ENCODE measurements at places on chromosomes 5 and 9.

DNA sequence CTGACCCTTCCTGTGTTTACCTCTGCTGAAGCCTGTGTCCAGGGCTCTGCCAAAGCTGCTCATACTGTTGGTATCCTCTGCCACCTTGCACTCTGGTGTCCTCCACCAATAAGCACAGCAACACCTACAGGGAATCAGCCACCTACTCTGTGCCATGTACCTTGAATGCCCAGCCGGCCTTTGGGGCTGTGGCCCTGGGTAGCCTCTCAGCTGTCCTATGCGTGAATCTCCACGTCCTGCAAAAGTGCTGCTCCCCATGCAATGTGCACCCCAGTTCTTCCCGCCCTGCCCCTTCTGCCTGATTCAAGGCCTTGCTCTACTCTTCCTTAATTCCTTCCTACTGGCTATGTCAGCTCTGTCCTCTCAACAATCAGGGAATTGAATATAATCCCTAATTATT, 506.5 kb downstream of the ARHGEF28 start:
- no peak for DNase-seq

- DNase-seq = peak; percentile 19
Measured at GRCh38 chr9:107587191-107587963, 97.8 kb upstream of the KLF4 start.

DNA sequence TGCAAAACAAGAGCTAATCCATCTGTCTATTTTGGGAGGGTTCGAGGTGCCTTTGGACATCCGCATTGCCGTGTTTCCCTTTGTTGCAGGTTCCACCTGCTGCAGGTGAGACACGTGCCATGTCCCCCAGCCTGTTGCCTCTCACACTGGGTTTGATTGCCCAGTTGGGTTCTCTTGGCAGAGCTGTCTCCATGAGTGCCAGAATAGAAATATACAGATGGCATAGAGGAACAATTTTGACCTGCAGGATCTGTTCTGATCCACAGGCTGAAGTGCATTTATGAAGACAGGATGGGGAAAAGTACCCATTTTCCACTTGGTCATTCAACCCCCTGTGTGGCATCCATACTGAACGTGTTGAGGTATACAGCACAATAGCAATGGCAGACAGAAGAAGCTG, 178.1 kb downstream of the SGCD start:
- DNase-seq = no peak

- no peak for DNase-seq
Measured at GRCh38 chr9:130837002-130837511, 2.0 kb downstream of the ABL1 start.

- peak; percentile 79 for DNase-seq
Measured at GRCh38 chr5:172659909-172660628, 19.0 kb downstream of the NEURL1B start.

- no peak for DNase-seq
Measured at GRCh38 chr9:89633920-89634319, 29.1 kb downstream of the GADD45G start.

DNA sequence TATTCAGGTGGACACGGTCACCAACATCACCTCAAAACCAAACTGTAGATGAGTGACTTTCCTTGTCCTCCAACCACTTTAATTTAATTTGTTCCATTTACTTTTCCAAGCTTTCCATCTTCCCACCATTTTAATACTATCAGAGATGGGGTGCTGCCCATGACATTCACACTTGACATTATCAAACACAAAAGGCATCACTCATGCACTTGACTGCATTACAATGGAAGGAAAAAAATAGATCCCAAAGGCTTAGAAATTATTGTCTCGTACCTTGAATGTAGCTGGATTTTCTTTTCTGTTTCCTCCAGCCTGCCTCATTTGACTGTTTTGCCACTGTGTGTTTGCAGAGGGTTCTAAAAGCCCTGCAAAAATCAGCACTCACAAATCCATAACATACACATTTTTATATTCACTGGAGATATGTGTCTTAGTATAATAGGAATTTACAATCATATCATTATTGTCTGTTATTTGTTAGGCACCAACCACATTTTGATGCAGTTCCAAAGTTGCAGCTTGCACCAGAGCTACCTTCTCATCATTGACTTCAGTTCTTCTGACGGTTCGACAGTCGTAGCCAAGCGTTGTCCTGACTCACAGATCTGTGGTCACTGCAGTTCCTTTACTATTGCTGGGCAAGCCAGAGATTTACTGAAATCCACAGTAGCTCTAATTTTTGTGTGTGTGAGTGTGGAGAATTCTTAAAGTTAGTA, 712.3 kb upstream of the WWC1 start:
- no peak for DNase-seq

DNA sequence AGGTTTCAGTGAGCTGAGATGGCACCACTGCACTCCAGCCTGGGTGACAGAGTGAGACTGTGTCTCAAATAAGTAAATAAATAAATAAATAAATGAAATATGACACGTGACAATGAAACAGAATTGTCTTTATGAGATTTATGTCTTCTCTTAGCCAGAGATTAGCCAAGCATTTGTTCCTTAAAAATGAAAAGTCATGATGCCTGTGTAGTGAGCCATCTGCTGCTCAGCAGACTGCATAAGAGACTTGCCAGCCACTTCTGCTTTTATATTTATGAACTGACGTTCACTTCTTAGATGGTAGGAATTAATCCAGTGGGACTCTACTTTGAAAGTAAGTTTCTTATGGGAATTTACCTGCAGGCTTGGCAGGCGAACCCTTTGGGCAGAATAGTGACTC, 227.4 kb downstream of the NR3C1 start:
- no peak for DNase-seq

DNA sequence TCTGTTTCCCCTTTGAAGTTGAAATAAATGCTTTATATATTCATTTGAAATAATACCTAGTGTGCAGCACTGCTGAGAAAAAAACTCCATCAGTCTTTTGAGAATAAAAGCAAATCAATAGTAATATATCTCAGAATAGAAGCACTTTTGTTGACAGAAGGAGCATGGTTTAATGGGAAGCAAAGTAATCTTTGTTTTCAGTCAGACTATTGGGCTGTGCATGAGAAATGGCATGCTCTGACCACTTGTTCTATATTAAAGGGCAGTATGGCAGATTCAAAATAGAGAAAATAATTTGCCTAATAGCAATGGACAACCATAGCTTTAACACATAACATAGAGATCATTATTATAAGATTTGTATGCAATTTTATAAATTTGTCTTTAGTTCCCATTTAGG, 12.4 kb downstream of the CDH10 start:
- DNase-seq = no peak

DNA sequence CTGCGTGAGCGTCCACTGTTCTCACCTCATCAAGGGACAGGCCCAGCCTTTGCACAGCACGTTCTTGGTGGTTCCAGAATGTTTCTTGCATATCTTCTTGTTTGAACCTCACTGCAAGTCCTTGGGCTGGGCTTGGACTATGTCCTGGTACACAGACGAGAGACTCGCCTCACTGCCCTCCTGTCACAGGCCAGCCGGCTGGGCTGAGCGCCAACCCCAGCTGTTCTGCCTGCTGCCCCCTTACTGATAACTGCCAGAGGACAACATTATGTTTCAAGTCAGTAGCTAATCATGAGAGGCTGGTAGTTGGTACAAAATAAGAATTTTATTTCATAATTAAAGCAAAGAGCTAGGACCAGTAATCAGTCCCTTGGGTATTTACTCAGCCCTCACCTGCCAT, 52.8 kb upstream of the LRRTM2 start:
- DNase-seq = peak; percentile 36

- no peak for DNase-seq
Measured at GRCh38 chr5:135063056-135063445, 29.0 kb upstream of the PITX1 start.

Data from right lung (tissue), 10 donors.